Stimulated activated CD4-positive, alpha-beta T cell treated with anti-CD3 and anti-CD28 coated beads, Interleukin-1b, Interleukin-23, amount 100 ng/mL, for 1 hour (primary cell): ENCODE measurements at places on chromosomes 3 and 15.

DNA sequence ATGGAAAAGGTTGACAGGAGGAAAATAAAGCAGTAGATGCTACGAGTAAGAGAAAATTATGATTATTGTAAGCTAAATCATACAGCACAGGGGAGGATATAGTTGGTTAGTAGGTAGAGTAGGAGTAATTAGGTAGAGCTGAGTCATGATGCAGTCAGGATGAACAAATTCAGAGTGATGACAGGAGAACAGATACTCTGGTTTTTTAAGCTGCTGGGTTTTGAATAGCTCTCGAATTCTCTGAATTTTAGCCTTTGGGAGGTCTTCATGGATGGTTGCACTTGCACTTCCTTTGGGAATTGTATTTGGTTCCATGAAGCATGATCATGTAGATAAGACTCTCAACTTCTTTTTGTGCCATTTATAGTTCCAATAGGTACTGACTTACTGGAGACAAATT, 96.2 kb downstream of the ECT2 start:
- DNase-seq, result no peak

- DNase-seq, result no peak
Measured at GRCh38 chr15:65796610-65797078, 4.6 kb upstream of the DENND4A start.

DNA sequence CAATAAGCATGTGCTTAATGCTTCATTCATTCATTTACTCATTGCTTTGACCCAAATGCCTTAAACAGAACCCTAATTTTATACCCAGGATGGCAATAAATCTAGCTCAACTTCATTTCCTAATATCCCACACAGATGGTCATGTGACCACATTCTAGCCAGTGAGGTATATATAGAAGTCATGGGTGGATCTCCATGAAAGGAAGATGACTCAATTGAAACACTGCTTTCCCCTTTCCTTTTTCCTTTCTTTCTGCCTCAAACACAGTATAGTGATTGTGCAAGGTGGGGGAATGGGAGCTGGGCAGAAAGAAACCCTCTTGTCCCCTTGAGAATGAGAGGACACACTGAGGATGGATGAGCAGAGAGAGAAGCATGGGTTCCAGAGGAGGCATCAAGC, 183.5 kb upstream of the PRICKLE2 start:
- DNase-seq, result no peak

- no peak for DNase-seq
Measured at GRCh38 chr3:195748661-195749060, 27.9 kb downstream of the MUC20 start.

DNA sequence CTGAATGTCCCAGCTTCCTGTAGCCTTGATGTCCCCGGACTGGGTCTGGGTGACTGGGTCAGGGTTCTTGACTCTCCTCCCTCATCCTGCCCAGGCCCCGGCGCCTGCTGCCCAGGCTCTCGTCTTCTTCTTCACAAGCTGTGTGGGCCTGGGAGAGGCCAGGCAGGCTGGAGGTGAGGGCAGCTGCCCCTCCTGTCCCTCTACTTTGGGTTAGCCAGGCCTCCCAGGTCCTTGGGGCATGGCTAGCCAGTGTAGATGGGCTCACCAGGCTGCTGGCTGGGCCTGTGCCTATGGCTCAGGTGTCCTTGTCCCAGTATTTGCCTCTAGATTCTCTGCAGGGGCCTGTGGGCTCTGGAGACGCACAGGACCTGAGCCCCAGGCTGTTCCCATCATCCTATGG, 31.8 kb downstream of the TKT start:
- no peak for DNase-seq

GRCh38 chr3:178895178-178895789, 176.3 kb downstream of the ZMAT3 start:
- no peak for DNase-seq

DNA sequence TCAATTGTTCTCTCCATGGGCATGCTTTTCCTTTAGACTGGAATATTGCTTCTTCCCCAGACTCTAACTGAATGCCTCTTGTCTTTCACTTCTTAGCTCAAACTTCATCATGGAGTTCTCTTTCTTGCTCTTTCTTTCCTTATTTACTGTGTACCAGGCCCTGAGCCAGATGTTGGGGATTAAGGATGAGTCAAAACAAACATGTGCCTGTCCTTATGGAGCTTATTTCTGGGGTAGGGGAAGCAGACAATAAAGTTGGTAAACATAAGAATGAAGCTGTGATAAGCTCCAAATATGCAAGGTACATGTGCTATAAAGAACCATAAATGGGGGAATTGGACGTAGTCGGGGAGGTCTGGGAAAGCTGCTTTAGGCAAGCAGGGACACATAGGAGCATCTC, 145.8 kb downstream of the ALDH1A2 start:
- no peak for DNase-seq

DNA sequence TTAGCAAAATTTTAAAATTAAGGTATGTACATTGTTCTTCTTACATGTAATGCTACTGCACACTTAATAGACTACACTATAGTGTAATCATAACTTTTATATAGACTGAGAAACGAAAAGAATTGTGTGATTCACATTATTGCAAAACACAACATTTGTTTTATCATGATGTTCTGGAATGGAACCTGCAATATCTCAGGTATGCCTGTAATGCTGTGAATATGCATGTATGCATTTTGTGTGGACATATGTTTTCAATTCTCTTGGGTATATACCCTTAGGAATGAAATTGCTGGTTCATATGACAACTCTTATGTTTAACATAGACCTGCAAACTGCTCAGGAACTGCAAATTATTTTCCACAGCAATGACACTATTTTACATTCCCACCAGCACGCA, 38.6 kb upstream of the TJP1 start:
- DNase-seq, result no peak

DNA sequence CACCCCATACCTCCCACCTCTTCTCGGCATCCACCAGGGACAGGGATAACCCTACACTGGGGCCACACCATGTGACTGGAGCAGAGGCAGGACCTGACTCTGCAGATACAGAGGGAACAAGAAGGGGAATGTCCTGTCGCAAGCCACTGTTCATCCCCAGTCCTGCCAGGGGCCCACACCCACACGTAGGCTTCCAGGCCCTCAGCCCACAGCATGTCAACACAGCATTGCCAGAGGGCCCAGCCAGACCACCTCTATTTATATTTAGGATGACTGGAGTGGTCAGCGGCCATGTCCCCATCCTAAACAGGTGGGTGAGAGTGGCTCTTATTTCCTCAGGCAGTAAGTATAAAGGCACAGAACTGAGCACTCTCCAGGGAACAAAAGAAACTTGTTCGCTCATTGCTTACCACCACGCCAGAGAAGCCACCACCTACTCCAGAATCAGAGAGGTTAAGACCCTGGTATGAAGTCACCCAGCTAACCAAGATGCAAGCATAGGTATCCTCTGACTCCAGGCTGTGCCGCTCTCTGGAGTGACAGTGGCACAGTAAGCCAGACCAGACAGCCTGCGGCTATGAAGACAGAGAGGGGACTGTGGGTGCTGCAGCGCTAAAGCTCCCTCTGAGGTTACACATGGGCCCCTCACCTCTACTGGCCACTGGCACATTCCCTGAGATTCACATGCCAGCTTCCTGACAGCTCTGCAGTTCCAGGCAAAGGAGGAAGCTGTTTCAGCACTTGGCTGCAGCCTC, 67.9 kb downstream of the LRIG1 start:
- no peak for DNase-seq

DNA sequence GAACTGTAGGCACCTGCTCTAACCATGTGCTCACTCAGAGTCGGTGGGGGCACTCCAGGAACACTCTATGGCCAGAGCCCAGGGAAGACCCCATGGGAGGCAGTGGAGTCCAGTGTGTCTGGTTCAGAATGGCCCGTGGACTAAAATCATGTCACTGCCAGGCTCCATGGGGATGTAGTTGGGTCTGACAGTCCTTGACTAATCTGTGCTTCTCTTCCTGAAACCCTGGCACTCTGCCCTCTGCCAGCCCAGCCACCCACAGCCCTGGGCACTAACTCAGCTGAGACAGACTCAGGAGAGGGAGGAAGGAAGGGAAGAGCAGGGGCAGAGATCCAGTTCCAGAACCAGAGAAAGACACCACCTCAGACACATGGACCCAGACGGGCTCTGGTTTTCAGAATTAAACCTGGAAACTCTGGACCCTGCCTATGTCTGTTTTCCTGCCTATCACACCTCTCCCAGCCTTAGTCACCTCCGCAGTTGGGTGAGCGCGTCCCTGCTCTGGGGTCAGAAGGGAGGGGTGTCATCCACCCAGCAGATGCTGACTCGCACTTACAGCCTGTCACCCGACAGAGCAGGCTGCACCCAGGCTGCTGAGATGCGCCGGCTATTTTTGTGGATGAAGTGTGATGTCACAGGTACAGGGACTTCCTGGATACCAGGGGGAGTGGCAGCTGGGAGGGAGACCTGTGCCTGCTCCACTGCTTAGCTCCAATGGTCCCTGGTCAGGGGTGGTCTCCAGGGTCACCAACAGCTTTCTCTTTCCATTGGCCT, 56.8 kb upstream of the INSYN1 start:
- DNase-seq, result no peak

DNA sequence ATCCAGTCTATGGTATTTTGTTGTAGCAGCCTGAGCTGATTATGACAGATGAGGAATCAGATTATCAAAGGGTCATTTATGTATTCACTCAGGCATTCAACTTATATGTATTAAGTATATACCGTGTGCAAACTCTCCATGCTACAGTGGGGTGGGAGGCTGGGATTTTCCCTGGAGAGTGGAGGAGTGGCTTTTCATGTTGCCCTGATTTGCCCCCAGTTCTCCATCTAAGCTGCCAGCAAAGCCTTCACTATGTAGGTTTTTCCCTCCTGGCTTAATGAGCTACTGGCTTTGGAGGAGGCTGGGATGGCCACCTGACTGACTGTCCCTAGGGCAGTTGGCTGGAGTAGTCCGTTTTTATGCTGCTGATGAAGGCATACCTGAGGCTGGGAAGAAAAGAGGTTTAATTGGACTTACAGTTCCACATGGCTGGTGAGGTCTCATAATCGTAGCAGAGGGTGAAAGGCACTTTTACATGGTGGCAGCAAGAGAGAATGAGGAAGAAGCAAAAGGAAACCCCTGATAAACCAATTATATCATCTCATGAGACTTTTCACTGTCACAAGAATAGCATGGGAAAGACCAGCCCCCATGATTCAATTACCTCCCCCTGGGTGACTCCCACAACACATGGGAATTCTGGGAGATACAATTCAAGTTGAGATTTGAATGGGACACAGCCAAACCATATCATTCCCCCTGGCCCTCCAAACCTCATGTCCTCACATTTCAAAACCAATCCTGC, 253.9 kb downstream of the RPLP1 start:
- DNase-seq, result no peak

- no peak for DNase-seq
Measured at GRCh38 chr15:75811626-75812025, 31.6 kb upstream of the UBE2Q2 start.

DNA sequence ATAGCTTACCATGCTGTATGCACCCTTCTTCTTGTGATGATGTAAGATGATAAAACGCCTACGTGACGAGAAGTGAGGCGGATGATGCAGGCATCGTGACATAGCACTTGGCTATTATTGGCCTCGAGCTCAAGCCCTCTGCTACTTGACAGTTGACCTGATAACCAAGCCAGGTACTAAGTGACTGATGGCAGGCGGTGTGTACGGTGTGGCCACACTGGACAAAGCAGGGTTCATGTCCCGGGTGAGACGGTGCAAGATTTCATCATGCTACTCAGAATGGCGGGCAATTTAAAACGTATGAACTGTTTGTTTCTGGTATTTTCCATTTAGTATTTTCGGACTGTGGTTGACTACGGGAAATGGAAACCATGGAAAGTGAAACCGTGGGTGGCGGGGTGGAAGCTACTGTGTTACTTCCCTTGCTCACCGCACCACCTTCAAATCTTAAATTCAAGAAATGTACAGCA, 57.7 kb downstream of the SLC12A8 start:
- DNase-seq, result no peak

DNA sequence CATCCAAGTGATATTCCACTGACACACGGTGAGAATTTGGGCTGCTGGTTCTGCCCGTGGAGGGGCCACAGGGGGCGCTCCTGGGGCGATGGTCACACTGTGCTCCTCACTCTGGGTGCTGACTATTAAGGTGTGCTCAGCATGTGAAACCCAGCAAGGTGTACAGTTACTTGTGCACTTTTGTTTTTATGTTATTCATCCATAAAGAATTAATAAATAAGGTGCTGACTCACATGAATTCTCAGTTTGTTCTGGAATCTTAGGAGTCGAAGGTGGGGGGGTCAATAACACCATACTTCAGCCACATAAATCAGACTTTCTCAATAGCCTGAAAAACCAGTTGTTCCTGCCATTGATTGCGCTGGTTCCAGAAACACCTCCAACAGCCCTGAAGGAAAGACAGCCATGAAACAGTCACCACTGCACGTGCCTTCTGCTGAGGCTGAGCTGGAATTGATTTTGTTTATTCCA, 53.5 kb upstream of the SPATA12 start:
- no peak for DNase-seq

GRCh38 chr3:73381551-73381950, 243.2 kb downstream of the PDZRN3 start:
- no peak for DNase-seq

GRCh38 chr3:7489417-7489816, 628.5 kb downstream of the GRM7 start:
- no peak for DNase-seq
